NCI-H2029 (cell line): ENCODE measurements at places on chromosomes 1 and 21.

DNA sequence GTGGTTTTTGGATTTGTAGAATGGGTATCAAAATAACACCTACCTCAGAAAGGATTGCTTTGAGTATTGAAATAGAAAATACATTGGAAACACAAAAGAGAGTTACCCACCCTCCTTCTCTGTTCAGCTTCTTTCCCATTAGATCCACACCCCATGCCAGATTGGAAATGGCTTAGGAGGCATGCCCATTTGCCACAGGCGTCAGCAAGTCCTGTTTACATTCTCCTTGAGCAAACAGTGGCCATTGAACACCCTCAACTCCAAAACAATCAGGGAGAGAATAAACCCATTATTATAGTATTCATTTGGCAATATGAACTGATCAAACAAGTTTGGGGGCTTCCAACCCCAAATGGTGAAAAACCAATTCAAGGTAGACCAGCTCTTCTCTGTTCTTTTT lies 2.4 kb downstream of the ELAPOR1 start:
- DNase-seq, result peak; percentile 69

- no peak for DNase-seq
Measured at GRCh38 chr1:236147521-236148469, 5.5 kb downstream of the GPR137B start.

- DNase-seq, result peak; percentile 50
Measured at GRCh38 chr1:206854401-206855129, 10.9 kb upstream of the IL20 start.

- no peak for DNase-seq
Measured at GRCh38 chr1:200896531-200897196, 2.0 kb downstream of the INAVA start.

GRCh38 chr1:119960501-119960900 lies 64.2 kb upstream of the ADAM30 start:
- no peak for DNase-seq

- DNase-seq, result no peak
Measured at GRCh38 chr1:169708647-169709046, 2.8 kb downstream of the SELL start.

- no peak for DNase-seq
Measured at GRCh38 chr1:203661572-203661971, 34.9 kb downstream of the ATP2B4 start.

DNA sequence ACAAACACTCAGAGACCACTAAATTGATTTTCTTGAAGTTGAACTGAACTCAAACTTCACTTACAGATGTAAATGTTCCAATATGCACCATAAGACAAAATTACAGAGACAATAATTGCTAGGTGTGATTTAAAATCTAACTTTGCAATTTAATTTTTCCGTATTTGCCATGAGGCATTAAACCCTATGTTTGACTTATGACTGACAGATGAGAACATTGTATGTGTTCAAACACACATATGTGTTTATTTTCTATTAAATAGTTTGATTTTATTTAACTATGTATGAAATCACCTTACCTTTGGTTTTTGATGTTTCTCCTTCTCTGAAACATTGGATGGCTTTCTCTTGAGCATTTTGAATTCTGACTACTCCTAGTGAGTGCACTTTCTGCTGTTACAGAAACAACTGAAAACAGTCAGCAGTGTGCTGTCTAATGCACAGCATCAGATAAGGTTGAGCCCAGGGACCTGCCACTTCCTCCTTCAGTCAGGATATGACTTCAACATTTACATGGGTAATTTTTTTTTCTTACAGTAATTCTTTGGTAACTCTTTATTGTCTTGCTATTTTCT lies at the start of gene SAMSN1:
Gene SAMSN1, minus strand, starts transcription at position 410 of the 575 bp plus-strand sequence. Its CDS starts 54 bp downstream, at position 356.
- DNase-seq, result no peak

GRCh38 chr1:206534552-206534951 lies 27.2 kb downstream of the RASSF5 start:
- DNase-seq, result no peak

GRCh38 chr1:26583646-26584485 lies 54.3 kb downstream of the RPS6KA1 start:
- DNase-seq, result no peak

GRCh38 chr1:15056515-15057285 lies 96.8 kb upstream of the TMEM51 start:
- no peak for DNase-seq

- no peak for DNase-seq
Measured at GRCh38 chr1:167467126-167467710, 51.1 kb downstream of the CD247 start.

GRCh38 chr1:194533641-194534040 lies 1347.2 kb upstream of the B3GALT2 start:
- DNase-seq, result no peak

DNA sequence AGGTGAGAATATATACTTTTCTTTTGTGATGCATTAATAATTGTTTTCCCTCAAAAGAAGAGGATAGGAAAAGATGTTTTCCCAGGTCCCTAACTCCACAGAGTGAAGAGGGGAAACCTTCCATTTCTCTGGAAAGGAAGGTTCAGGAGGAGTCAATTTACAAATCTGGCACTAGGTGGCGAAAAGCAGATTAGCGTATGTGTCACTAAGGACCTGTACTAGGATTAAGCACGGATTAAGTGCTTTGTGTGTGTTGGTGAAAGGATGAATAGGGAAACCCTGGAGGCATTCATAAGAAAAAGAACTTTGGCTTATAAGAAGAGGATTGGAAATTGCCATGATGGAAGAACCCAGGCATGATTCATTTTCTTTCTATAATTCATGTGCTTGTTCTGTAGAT lies 410.1 kb upstream of the PLXNA2 start:
- peak; percentile 2 for DNase-seq

DNA sequence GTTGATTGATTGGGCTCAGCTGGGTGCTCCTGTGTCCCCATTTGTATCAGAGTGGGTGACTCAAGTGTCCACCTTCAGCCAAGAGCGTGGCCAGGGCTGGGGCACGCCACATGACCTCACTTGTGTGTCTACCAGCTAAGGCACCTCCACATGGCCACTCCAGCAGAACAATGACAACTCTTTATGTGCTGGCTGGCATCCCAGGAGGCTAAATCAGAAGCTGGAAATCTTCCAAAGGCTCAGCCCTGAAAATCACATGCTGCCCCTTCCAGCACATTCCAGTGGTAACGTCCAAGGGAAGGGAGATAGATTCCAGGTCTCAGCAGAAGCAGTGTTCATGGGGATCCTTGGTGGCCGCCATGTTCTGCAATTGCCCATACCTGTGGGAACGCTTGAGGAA lies 585.5 kb downstream of the AJAP1 start:
- DNase-seq, result no peak

- DNase-seq, result no peak
Measured at GRCh38 chr1:48402599-48402998, 69.4 kb downstream of the SPATA6 start.

DNA sequence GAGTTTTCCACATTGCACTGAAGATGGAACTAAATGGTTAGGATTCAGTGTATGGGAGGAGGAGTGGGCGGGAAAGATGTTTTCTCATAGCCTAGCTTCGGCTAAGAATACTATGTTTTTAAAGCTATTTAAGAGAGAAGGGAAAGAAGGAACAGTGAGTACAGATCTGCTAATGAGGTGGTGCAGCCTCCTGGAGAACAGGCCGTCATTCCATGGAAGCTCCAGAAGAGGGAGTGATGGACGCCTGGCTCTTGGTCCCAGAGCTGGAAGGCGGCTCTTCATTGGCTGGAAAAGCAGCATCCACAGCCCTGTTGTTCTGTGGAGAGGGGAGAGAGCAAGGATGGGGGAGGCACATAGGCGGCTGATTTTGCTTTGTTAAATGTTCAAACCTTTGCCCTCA lies 6.9 kb downstream of the CAMK1G start:
- DNase-seq, result no peak

DNA sequence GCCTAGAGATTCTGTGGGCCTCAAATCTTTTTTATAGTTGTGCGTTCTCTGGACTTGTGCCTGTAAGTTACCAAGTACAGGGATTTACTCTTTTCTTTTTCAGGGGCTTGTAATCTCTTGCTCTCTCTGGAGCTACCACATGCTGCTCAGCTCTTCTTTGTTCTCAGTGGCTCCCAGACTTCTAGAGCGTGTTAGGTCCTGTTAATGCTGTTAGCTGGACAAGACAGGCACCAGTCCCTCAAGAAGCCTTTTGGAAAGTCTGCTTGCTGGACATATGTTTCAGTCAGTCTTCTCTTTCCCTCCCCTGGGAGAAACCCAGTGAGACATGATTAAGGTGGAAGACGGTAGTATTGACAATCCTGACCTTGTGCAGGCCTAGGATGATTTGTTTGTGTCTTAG lies 29.4 kb downstream of the KCNK2 start:
- no peak for DNase-seq

- no peak for DNase-seq
Measured at GRCh38 chr1:9689971-9690381, 38.4 kb downstream of the PIK3CD start.

DNA sequence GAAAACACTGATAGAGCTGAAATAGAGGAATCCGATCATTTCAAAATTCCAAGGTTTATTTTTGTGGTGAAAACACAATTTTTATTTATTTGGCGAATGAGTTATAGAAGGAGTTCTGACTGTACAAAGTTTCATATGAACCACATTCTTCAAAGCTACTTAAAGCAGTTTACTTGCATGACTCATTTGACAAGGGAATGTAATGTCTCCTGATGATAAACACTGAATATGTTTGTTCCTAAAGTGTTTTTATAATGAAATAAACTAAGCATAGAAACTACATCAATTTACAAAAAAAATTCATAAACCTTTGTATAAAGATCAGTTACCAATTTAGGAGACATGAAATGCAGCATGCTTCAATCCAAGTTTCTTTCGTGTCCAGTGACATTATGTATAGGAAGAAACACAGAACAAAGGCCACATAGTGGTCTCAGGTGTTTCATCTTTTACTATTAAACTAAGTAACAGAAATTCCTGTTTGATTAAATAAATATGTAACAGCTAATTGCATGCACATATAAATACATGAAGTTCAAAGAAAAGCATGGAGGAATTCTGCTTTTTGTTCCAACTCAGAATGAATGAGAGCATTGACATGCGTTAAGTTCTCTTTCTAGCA lies 2.5 kb downstream of the PRKACB start:
- no peak for DNase-seq

GRCh38 chr1:247332215-247332622 lies 552 bp upstream of the ZNF496 start:
- DNase-seq, result no peak

- DNase-seq, result peak; percentile 99
Measured at GRCh38 chr1:37930246-37931101, 16.4 kb downstream of the INPP5B start.

DNA sequence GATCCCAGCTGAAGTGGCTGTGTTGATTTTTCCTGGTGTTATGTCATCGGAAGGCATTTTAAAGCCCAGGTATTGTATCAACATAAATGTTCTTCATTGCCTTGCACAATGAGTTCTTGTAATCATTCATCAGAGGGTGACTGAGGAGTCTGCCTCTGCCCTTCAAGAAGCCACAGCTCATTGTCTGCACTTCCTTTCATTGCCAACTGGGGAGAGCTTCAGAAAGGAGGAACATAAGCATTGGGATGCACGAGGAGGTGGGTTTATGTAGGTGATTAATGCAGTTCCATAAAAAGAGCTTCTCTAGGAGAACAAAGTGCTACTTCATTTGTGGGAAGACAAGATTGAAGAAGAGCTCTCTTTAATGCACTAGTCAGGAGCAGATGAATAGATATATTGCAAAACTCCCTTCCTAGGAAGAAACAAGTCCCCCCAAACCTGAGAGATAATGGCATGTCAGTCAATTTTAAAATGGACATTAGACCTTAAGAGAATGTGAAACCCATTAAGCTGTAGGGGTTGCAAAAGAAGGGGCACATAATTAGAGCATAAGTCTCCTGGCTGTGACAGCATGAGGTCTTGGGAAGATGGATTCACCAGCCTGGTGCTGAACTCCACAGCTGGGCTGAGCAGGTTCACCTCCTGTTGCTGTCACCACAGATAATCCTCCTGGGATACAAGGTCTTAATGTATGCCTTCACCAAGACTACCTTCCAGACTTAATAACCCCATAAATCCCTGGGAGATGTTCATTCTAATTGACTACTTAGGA lies 124.6 kb downstream of the BACH1 start:
- DNase-seq, result peak; percentile 61

DNA sequence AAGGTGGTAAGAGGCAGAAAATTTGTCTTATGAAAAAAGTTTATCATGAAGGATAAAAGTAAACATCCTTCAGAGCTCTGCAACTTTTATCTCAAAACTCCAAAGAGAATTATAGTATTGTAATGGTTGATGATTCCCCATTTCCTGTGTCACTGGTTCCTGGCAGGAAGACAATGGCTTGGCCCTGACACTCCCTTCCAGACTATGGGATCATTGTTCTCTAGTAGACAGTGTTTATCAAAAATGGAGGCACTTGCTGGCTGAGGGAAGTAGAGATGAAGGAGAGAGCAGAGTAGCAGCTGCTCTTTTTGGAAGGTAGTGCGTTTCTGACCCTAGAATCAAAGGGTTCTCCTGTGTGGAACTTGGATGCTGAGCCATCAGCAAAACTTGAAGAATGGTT lies 145.9 kb upstream of the ATP1B1 start:
- no peak for DNase-seq

DNA sequence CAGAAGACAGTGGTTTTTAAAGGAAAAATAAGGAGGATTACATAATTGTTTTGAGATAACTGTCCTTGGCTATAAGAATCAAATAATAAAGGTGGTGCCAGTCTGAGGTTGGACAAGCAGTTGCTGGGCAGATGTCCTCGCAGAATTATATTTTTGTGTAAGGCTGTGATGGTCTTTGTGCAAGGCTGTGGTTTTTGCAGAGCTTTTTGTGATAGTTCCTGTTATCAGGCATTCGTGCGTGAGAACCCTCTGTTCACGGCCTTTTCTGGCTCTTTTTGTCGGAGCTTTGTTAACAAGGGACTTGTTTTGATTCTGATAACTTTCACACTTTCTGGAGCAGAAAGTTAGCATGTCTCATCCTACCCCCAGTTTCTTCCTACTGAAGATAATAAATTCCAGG lies 33.4 kb downstream of the SH3BP5L start:
- no peak for DNase-seq

- no peak for DNase-seq
Measured at GRCh38 chr1:14940285-14940870, 213.2 kb upstream of the TMEM51 start.

GRCh38 chr1:241145881-241146280 lies 211.1 kb downstream of the RGS7 start:
- no peak for DNase-seq

GRCh38 chr1:80987824-80988223 lies 812.9 kb upstream of the ADGRL2 start:
- no peak for DNase-seq

DNA sequence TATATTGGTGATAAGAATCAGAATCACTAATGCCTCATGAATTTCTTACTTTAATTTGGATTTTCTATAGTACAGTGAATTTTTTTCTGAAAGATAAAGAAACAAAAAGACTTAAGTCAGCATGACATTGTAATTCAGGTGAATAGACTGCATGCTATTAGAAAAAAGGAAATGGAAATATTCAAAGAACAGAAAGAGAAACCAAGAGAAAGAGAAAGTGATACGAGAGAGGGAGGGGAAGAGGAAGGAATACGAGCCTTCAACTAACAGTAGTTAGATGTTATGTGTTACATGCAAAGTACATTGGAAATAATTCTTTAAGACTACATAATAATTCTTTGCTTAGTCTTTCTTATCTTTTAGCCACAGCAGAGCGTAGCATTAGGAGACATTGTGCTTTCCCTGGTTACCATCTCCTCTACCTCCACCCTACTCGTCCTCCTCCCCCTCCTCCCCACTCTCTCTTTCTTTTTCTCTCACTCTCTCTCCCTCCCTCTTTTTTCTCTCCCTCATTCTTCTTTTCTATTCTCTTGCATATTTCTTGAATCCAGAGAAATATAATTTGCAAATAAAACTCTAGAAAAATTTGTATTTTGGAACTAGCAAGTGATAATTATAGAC lies 46.4 kb upstream of the ADGRL4 start:
- DNase-seq, result no peak

GRCh38 chr1:206559672-206559995 lies 52.3 kb downstream of the RASSF5 start:
- DNase-seq, result no peak
